ENCODE measurements at places on chromosomes 1 and 21.

GRCh38 chr1:149903836-149904491 is 4.6 kb downstream of the BOLA1 start:
- DNase-seq, result no peak

DNA sequence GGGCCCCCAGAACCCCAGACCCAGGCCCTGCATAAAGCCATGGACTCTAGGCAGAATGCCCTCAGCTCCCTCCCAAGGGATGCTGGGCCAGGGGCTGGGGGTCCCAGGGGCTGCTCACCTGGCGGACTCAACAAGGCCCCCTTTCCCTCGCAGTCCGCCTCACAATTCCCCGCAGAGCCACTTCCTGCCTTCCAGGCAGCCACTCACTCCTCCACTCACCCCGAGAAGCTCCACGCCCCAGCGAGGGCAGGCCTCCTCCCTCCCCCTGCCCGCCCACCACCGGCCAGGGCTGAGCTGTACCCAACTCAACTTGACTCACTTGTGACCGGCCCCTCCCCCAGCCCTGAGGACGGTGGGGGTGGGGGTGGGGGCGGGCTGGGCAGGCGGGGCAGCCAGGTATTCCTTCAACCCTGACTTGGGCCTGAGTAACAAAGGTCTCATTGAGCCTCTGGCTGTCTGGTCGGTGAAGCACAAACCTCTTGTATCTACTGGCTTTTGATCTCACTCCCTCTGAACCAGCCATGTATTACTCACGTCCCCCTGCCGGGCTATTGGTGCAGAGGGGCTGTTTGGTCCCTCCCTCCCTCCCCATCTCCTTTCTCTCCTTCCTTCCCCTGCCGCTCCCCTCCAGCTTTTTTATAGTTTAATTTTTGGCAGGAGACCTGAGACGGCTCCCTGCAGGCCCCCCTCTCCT is 5.9 kb downstream of the BLACAT1 start:
- peak; percentile 90 for DNase-seq

GRCh38 chr1:183593356-183593755 is 3.1 kb upstream of the NCF2 start:
- DNase-seq, result no peak

DNA sequence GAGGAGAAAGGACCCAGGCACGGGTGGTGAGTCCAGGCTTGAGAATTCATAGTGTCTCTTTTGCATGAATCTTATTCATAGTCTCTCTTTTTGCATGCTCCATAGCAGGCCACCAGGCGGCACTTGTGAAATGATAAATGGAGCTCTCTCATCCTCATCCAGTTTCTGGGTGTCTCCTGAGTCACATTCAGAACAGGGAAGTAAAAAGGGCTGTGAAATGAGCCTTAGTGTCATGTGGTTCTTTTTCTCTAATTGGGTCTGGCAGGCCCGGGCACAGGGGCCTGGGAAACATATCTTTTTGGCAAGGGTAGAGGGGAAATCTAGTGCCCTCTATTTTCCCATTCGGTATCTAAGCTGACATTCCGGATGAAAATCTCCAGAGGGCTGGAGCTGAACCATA is 19.1 kb upstream of the NCF2 start:
- DNase-seq, result no peak

GRCh38 chr1:64167176-64167575 is 36.2 kb upstream of the UBE2U start:
- no peak for DNase-seq

- DNase-seq, result no peak
Measured at GRCh38 chr1:235838021-235838420, 28.7 kb downstream of the LYST start.

- no peak for DNase-seq
Measured at GRCh38 chr1:212212906-212213305, 72.3 kb upstream of the PPP2R5A start.

GRCh38 chr21:38455403-38455802 is 42.9 kb downstream of the ERG start:
- no peak for DNase-seq

DNA sequence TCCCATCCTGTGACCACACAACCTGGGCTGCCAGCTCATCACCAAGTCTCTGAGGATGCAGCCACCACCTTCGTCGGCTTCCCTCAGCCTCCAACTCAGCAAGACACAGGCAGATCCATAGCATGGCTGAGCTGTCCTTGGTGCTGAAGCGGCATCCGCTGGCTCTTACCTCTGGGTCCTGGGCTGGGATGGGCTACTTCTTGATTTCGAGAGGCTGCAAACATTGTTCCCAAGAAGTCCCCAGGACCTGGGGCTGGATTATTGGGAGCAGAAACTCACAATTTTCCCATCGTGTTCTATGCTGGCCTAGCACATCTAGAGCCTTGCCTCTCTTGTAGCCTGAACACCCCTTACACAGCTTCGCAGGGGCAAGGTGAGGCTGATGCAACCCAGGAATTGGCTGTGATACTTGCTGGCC is 24.9 kb upstream of the C1QA start:
- peak; percentile 32 for DNase-seq

DNA sequence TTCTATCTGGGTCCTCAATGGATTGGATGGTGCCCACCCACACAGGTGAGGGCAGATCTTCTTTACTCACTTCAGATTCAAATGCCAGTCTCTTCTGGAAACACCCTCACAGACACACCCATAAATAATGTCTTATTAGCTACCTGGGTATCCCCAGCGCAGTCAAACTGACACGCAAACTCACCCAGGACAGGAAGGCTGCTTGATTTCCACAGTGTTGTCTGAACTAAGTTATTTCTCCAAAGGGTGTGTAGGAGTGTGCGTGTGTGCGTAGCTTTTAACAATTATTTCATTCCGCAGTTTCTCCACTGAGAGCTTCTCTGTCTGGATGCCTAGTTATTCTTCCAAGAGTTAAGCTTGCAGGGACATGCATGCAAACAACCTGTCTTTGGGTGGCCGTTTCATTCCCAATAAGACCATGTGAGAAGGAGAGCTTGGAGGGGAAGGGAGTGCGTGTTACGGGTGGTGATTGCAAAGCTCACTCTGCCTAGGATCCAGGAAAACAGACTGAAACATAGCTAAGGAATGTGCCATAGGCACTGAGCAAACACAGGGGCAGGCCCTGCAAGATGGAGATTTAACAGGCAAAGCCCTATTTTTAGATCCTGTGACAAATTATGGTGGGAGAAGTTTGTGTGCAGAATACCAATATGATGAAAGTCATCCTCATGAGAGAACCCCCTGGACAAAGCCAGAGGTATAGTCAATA is 269.7 kb downstream of the DYRK1A start:
- peak; percentile 70 for DNase-seq

- no peak for DNase-seq
Measured at GRCh38 chr21:46622226-46622625, 13.2 kb upstream of the PRMT2 start.

DNA sequence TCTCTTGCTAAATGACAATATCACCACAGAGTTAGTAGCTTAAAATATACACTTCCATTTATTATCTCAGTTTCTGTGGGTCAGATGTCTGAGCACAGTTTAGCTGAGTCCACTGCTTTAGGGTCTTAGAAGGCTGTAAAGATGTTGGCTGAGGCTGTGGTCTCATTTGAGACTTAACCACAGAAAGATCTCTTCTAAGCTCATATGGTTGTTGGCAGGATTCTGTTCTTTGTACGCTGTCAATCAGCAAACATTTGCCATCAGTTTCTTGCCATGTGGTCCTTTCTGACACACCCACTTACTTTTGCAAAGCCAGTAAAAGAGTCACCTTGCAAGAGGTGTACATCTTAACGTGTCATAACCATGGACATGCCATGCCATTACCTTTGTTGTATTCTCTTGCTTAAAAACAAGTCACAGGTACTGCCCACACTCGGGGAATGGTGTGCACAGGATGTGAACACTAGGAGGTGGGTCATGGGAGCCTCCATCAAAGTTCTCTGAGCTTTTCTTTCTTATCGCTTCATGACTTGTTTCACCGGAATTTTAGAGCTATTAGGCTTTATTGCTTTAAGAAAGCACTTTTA is 18.7 kb downstream of the DYRK1A start:
- DNase-seq, result no peak

DNA sequence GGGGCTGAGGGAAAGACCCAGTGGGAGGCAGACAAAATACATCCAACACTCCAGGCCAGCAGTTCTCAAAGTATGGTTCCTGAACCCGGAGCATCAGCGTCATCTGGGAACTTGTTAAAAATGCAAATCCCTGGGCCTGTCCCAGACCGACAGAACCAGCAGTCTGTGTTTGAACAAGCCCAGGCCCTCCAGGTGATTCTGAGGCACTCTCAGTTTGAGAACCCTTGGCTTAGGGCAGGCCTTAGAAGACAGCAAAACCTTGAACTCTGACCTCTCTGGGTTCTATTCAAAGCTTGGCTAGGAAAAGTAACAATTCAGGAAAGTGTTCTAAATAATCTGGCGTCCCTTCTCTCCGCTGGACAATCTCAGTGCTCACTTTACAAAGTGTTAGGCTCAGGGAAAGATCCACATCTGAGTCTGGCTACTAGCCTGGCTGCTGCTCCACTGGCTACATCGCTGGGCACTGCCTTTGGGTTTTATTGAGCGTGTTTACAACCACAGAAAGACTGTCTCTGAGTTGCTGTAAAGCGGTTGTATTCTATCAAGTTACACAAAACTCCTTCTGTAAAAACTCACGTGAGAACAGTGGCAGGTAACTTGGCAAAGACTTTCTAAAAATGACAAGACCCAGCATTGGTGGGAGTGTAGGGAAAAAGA is 166.1 kb downstream of the HIVEP3 start:
- DNase-seq, result no peak

- DNase-seq, result no peak
Measured at GRCh38 chr21:42463861-42464515, 32.0 kb downstream of the RSPH1 start.

GRCh38 chr1:3697810-3698209 is 45.5 kb downstream of the TP73 start:
- no peak for DNase-seq

DNA sequence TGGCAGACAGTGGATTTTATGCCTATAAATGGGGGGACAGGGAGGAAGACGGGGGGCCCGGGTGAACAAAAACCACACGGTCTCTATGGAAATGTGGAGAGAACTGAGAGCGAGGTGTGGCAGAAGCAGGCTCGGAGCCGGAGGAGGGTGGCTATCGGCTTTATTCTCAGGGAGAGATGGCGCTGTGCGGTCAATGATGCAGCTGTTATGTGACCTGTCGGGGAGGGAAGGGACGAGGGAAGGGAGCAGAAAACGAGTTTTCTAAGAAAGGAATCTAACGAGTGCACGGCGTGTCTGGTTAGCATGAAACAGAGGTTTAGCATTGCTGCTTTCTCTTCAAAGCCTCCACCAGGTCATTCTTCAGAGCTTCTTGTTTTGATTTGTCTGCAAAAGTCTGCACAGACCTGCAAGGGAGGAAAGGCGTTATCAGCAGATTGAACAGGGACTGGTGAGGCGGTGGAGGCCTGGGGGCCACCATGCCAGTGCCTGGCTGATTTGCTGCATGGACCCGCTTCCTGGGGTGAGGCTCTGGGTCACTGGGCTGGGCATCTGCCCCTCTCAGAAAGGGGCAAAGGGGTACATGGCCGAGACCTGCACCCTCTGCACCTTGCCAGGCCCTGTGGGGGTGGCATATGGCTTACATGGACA is 27.2 kb downstream of the SLC66A1 start:
- DNase-seq, result no peak
